Cardiac muscle cell (in vitro differentiated cells and primary cell): ENCODE measurements at places on chromosomes 12 and 14. TPM values are rescaled to one million over a fixed set of nuclear protein-coding genes. Genes with fewer than 3 reads are reported as not detected.
A peak's percentile ranks its signal among the peaks of the same experiment; 100 is the strongest.

DIO2 gene
- 0.11 and 0.66 TPM in 2 replicates for total RNA-seq

ZC2HC1C gene
- 2.5 and 8.2 TPM in 2 replicates for total RNA-seq

- DNase-seq = no peak
Measured at GRCh38 chr12:50523772-50524171, 19.0 kb downstream of the DIP2B start.

DNA sequence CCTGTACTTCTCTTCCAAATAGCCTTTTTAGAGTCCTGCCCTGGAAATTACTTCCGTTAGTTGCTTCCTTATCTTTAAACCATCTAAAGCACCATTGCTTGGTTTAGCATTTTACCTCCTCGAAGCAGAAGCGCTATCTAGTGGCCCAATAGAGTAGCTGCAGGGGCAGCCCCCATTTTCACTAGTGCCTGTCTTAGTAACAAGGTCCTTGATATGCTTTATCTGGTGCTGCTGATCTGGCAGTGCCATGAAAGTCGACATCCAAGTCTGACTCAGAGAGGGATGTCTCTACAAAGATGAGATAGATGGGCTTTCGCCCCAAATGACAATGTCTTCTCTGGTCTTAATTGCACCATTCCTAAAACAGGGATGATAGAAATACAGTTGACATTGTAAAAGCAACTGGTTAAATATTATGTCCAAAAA is 25.0 kb upstream of the CIT start:
- peak; percentile 68 for DNase-seq

GRCh38 chr14:93663317-93663716 is 125.0 kb downstream of the PRIMA1 start:
- DNase-seq = no peak

DNA sequence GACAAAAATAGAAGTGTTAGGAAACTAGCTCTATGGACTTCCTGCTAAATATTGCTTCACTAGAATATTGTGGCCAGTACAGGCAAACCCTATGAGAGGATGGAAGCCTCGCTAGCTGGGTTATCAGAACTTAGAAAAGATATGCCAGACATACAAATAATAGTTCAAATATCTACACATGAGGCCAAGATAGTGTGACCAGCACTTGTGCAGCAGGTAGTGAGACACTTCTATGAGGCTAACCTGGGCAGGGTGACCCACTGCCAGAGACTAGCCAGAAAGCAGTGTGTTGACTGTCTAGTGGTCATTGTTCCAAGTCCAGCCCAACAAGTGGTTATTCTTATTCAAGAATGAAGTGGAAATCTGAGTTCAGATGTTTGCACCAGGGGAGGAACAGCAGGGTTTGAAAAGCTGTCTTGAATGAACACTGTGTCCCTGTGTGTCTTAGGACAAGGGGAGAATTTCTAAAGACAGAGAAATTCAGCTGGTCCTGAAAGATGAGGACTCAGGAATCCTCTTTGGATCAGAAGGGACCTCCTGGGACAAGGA is 16.3 kb downstream of the TSPAN8 start:
- DNase-seq = no peak

GRCh38 chr14:21557084-21557901 is 22.6 kb downstream of the OR10G3 start:
- peak; percentile 93 for DNase-seq

GRCh38 chr14:100119251-100119650 is 40.2 kb downstream of the DEGS2 start:
- no peak for DNase-seq
